ENCODE measurements at places on chromosomes 5 and 9.

GRCh38 chr9:133584167-133584558 is 25.0 kb downstream of the FAM163B start:
- DNase-seq: no peak

DNA sequence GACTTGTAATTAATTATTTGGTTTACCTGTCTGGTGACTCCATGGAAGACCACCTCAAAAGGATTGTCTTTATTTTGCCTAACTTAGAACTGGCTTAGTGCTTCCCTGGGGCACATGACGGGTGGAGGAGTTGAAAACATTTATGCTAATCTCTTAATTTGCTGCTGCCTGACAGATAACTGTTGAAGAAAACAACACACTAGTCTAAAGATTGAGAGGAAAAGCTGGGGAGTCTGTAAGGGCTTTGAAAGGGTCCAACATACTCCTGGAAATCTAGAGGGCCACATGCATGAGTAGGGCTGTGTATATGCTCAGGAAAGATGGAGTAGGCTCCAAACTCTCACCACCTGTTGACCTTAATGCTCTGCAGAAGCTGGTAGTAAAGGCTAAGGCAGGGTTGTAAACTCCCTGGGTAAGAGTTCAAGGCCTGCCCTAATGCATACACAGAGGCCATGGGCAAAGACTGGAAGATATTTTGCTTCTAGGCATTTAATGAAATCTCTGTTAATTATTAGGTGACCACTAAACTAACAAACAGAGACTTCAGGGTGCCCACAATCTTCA is 40.7 kb downstream of the NR3C1 start:
- no peak for DNase-seq

GRCh38 chr5:1402611-1403255 is 42.5 kb downstream of the SLC6A3 start:
- DNase-seq: no peak

- no peak for DNase-seq
Measured at GRCh38 chr9:137272241-137273094, 5.1 kb upstream of the TOR4A start.

DNA sequence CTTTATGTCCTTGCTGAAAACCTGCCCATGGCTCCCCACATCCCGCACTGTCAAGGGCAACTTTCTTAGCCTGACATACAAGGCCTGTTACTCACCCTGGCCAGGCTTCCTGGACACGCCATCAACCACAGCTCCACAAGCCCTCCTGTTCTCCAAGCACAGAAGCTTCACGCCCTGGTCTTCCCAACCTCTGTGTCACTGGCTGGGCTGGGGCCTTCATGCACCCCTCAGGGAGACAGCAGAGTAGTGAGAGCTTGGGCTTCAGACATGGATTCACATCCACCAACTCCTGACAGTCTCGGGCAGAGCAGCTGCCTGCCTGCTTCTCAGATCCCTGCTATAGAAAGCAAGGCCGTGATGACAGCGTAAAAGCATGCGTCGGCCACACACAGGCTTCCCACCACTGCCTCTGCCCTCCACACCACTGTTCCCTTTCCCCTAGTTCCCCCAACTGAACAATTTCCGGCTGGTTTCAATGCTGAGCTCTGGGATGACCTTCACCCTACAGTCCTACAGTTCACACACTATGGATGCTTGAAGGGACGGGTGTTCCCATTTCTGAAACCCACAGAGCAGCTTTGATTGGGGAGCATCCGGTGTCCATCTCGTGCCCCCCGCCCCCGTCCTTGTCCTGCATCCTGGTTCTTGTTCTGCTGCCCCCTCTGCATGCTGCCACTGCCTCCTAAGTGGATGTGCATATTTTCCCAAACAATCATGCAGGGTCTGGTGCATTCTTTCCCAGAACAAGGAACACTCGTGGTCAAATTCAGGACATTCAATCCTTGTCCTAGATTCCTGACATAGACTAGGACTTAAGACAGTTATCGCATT is 33.4 kb upstream of the ADAMTS2 start:
- DNase-seq: no peak

DNA sequence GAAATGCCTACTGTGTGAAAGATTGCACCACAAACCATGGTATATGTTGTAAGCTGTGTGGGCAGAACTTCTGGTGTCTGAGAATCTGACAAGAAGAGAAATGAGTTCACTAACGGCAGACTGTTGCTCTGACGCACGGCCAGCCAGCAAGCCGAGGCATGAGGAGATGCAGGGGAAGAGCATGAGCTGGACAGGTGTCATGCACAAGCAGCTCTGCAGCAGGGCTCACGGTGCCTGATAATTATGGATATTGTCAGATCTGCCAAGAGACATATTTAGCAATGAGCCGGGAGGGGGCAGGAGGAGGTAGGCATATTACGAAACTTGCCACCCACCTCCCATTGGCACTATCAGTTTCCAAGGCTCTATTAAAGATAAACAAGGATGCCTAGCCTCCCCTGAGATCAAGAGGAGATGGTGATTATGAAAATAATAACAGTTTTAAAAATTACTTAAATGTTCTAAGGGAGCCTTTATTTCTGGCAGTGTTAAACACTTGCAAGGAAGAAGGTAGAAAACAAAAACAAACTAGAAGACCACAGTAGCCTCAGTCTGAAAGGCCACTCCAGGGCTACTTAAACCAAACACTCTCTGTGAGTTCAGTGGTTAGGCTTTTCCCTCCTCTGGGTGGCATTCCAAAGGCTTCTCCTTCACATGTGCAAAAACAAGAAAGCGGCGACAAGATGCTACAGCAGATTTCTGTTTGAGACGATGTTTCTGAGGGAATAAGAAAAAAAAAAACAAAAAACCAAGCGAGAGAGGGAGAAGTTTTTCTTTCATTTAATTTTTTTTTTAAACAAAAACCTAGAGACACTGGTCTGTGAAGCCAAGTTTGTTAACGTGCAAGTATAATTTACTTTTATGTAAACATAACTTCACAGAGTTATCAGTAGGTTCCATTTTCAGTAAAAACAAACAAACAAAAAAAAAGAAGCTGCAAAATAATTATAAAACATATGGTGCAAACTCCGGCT is 339.5 kb downstream of the BNC2 start:
- no peak for DNase-seq

DNA sequence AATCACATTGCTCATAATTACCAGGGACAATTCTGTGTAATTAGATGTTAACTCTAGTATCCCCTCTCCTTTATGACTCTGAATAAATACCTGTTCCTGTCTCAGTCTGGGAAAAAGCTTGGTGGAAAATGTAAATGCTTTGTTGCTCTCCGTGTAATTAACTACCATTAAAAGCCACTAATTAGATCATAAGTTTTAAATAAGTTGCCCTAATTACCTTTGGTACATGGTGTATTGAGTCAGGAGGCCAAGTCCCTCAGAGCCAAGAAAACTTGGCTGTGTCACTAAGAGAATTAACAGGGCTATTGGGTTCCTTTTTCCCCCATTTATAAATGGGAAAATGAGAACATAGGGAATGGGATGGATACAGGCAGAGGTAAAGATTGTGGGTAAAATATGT is 617.6 kb downstream of the TLR4 start:
- DNase-seq: no peak

- peak; percentile 78 for DNase-seq
Measured at GRCh38 chr9:133742849-133743444, 4.8 kb upstream of the SARDH start.

GRCh38 chr5:50463726-50464125 is 22.6 kb upstream of the EMB start:
- no peak for DNase-seq

DNA sequence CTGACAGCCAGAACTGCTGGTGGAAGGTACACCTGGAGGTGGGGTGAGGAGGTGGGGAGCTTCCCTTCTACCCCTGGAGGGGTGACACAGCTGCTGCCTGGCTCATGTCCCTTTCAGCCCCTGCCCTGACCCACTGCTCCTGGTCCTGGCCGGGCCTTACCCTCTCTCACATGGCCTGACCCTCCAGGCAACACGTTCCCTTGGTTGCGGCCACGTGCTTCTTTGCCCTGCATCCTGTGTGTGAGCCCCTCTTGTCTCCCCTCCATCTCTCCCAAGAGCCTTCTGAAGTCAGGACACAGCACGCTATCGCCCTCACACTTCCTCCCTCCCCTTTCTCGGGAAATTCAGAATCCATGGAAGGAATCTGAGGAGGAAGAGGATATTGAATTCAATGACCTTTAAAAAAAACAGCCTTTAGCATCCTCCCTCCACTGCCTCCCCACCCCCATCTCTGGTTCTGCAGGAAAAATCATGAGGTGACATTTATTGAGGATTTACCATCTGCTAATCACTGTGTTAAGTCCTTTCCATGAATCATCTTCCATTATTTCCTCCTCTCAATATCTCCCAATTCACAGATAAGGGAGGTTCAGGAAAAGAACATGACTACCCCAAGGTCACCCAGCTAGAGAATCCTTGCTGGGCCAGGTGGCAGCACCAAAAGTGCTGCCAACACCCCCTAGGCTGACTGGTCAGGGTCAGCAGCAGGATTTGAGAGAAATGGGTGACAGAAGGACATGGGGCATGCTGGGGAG is 8.3 kb downstream of the AQP3 start:
- DNase-seq: no peak

DNA sequence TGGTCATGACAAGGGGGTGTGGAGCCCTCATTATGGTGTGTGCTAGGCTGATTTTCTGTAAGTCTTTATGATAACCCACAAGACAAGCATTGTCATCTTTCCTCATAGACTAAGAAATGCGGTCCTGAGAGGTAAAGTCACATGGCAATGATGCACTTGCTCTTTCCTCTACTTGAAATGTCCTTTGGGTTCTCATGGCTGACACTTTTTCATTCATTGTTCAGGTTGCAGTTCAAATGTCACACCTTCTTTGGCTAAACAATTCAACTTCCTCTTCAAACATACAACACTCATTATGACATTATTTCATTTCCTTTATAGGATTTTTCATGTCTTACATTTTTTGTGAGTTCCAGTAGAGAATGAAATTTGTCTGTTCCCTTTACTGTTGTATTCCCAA is 323.6 kb upstream of the PRR16 start:
- DNase-seq: no peak

GRCh38 chr9:76459694-76460635 is 983 bp downstream of the GCNT1 start:
- peak; percentile 68 for DNase-seq

DNA sequence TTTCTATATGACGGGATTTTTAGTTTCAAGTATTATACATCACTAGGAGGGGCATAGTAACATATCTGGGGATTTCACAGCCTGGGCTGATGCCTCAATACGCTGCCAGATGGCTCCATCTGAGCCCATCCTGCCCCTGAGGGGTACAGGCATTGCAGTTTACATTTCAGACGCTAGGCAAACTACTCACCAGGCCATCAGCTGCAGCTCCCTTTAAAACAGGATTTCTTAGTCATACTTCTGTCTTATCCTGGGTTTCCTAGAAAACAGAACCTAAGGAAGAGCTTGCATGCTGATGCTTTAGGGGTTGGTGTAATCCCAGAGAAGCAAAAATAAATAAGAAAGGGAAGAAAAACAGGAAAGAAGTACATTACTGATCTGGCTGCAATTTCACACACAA is 372.8 kb upstream of the PIK3R1 start:
- no peak for DNase-seq

DNA sequence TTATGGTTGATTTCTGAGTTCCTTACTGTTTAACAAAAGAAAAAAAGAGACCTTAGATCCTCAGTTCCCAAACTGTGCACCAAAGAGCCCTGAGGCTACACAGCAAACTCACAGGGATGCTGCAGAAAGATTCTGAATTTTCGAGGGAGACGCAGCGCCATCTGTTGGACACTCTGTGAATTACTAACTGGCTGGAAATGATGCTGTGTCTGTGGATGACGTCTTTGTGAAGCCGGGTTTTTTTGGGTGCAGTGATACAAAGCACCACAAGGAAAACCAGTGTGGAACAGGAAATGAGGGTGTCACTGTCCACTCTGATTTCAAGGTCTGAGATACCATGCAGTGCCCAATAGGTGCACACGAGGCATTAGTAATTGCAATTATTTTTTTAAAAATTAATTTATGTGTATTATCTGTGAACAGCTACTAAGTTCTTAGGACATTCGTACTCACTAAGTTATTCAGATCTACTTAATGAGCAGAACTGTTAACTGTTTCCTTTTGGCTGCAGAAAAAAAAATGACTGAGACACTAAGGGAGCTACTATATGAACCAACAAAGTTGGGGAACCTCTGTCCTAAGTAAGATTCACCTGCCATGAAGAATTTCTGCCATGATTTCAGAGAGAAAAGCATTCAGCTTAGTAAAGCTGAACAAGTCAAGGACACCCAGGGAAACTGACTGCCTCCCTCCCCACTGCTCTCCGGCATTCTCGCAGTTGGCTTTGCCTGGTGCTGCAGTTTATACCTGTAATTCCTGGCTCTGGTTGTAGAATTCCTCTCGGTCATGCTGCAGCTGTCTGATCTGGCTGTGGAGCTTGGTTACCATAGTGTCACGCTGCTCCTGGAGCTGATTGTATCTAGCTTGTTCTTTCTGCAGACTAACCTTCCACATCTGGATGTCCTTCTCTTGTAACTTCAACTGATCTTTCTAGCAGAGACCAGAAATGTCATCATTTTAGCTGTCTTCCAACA is 23.4 kb downstream of the SPACA9 start:
- DNase-seq: peak; percentile 83

DNA sequence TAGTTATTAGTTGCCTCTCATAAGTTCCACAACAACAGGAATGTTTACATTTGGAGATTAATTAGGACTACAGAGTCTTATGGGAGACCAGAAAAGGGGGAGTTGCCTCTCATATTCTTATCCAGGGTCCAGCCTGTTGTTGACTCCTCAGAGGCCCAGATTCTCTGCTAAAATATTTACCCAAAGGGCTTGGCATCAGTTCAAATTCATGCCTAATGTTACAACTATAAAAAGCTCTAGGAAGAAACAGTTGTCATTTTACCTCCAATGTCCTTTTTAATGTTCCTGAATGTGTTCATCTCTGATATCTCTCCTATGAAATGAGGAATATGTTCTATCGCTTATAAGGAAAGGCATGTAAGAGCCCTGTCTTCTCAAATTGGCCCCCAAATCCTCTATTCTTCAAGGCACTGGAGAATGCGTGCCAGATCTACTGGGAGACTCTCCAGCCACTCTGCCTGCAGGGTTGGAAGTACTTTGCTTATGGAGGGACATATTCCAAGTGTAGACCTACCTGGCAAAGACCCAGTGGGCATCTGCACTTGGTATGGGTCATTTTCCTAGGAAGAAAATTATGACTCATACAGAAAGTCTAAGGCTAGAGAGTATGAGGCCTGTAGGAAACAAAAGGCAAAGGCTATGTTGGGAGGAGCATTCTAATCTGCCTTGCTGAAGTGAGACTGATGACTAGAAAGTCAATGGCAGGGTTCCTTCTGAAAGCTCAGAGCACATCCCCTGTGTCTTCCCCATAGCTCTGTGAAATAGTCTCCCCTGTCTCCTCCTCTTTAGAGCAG is 192.6 kb downstream of the ESM1 start:
- DNase-seq: no peak

GRCh38 chr5:163489055-163489744 is 16.2 kb upstream of the MAT2B start:
- DNase-seq: peak; percentile 39

GRCh38 chr9:19446361-19446861 is 37.6 kb downstream of the ACER2 start:
- DNase-seq: no peak

DNA sequence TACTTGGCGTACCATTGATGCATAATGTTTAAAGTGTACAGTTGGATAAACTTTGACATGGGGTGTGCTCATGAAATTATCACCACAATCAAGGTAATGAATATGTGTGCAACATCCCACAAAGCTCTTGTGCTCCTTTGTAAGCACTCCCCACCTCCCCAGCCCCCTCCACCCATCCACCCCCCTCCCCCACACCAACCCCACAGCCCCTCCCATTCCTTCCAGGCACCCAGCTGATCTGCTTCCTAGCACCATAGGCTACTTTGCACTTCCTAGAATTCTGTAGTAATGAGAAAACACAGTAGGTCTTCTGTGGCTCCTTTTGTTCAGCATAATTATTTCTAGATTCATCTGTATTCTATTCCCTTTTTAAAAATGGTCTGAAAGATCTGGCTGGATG is 24.5 kb downstream of the FGD3 start:
- no peak for DNase-seq
